ENCODE measurements at places on chromosomes 1 and 21. TPM values are rescaled to one million over a fixed set of nuclear protein-coding genes. Genes with fewer than 3 reads are reported as not detected.
A peak's percentile ranks its signal among the peaks of the same experiment; 100 is the strongest.

DNA sequence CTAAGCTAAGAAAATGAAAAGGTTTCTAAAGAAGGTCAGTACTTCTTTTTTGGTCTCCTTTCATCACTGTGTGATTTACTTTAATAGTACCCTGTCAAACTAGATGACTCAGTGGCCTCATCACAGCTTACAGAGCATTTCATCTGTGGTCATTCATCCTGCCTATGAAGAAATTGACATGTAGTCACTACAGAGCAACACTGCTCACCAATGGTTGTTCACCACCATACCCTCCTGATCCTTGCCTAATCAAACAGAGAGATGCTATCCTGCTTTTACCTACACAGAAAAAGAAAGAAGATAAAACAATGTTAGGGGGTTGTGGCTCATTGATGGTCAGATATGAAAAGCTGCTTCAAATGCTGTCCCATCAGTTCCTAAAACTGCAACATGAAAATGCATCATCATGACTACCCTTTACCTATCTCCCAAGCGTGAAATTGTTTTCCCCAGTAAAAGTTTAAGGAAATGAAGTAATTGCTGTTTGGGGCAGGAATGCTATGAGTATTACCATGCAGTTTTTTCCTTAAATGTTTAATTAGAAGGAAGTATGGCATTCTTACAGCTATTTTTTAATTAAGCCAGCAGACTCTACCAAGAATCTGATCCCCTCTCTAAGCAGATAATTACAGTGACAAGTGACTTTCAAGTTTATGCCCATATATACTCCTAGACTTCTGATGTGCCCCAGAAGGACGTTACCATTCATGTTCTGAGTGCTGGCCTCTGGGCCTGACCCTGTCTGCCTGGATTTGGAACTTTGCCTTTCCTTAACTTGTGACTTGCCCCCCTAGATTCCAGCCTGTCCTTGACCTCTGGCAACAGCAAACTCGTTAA is 46.1 kb upstream of the FBXO28 start:
- H3K4me1 ChIP-seq = no peaks in the 10 kb centered on the region
- H3K4me3 ChIP-seq = no peak overlapping the region
- DNase-seq = peak; percentile 79
- H3K27ac ChIP-seq = no peak overlapping the region

DNA sequence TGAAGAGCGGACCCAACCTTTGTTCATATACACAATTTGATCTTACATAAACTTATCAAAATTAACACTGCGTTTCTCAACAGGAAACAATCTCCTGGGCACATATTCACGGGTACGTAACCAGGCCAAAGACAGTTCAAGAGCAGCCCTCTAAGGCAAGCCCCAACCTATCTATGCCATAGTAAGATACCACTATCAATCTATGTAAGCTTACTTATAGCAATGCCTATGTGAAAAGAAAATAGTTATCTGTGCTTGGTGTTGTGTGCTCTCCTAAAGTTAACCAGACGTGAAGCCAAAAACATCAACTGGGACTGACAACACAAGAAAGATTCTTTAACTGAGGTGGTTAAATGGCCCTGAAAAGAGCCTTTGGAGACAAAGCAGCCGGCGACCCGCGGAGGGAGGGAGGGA is 49.4 kb upstream of the BOLA1 start:
- H3K36me3 ChIP-seq = no peaks in the 10 kb centered on the region
- peaks cover 29% of the 10 kb centered on the region for H3K4me1 ChIP-seq
- H3K27me3 ChIP-seq = no peaks in the 10 kb centered on the region
- no peak for DNase-seq
- H3K27ac ChIP-seq = peak overlapping the region; percentile 100

DNA sequence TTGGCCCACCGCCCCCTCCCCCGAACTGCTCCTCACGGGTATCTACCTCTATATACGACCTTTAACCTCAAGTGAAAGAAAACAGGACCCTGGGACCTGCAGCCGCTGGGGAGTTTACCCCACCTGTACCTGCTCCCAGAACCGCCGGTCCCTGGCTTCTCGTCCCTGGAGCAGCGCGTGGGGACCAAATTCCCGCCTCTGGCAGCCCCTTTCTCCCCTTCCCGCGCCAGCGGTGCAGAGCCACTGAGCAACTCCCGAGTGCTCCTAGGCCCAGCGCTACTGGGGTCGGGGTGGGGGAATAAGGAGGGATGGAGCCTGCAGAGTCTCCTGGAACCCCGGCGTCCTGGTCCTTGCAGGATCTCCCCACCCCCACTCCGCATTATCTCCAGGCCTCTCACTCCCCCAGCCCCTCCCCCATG is 1.6 kb downstream of the SYT6 start:
- no peaks in the 10 kb centered on the region for H3K36me3 ChIP-seq
- no peak overlapping the region for H3K4me3 ChIP-seq
- H3K27me3 ChIP-seq = no peaks in the 10 kb centered on the region
- no peaks in the 10 kb centered on the region for H3K4me1 ChIP-seq

- no peak overlapping the region for H3K27ac ChIP-seq
- H3K4me1 ChIP-seq = no peaks in the 10 kb centered on the region
- H3K36me3 ChIP-seq = no peaks in the 10 kb centered on the region
- H3K4me3 ChIP-seq = no peak overlapping the region
Observed at GRCh38 chr1:14255233-14255632, 343.3 kb upstream of the KAZN start.

- H3K4me1 ChIP-seq = peaks cover 50% of the 10 kb centered on the region
- DNase-seq = no peak
- H3K36me3 ChIP-seq = peaks cover 3% of the 10 kb centered on the region
- peak overlapping the region; percentile 80 for H3K4me3 ChIP-seq
Observed at GRCh38 chr1:26696654-26697430, 1.0 kb downstream of the ARID1A start.

DNA sequence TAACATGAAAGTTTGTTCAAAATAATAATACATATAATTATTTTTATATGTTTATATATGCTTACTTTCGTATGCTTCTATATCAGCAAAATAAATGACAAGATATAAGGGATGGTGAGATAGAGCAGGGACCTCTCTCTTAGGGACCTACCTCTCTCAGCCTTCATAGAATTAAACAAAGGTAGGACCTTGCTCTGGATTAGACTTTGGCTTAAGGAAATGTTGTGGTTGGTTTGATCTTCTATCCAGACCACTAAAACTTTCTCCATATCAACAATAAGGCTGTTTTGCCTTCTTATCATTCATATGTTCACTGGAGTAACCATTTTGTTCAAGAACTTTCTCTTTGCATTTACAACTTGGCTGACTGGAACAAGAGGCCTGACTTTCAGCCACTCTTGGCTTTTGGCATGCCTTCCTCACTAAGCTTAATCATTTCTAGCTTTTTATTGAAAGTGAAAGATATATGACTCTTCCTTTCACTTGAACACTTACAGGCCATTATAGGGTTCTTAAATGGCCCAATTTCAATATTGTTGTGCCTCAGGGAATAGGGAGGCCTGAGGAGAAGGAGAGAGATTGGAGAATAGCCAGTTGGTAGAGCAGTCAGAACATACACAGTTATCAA is 14.4 kb downstream of the FRRS1 start:
- H3K27ac ChIP-seq = no peak overlapping the region
- H3K4me1 ChIP-seq = no peaks in the 10 kb centered on the region
- no peaks in the 10 kb centered on the region for H3K27me3 ChIP-seq
- no peaks in the 10 kb centered on the region for H3K36me3 ChIP-seq

GRCh38 chr1:244231572-244232315 is 180.7 kb downstream of the ZBTB18 start:
- DNase-seq = no peak
- no peak overlapping the region for H3K27ac ChIP-seq
- H3K4me3 ChIP-seq = peak overlapping the region; percentile 46
- peaks cover 7% of the 10 kb centered on the region for H3K27me3 ChIP-seq
- no peaks in the 10 kb centered on the region for H3K4me1 ChIP-seq

- H3K27me3 ChIP-seq = no peaks in the 10 kb centered on the region
- H3K4me3 ChIP-seq = no peak overlapping the region
- DNase-seq = no peak
- H3K36me3 ChIP-seq = no peaks in the 10 kb centered on the region
Observed at GRCh38 chr1:235351441-235351840, 15.8 kb upstream of the TBCE start.

- no peak for DNase-seq
- no peak overlapping the region for H3K27ac ChIP-seq
- no peak overlapping the region for H3K4me3 ChIP-seq
- H3K4me1 ChIP-seq = no peaks in the 10 kb centered on the region
Observed at GRCh38 chr1:9078015-9078751, 8.7 kb upstream of the SLC2A5 start.

DNA sequence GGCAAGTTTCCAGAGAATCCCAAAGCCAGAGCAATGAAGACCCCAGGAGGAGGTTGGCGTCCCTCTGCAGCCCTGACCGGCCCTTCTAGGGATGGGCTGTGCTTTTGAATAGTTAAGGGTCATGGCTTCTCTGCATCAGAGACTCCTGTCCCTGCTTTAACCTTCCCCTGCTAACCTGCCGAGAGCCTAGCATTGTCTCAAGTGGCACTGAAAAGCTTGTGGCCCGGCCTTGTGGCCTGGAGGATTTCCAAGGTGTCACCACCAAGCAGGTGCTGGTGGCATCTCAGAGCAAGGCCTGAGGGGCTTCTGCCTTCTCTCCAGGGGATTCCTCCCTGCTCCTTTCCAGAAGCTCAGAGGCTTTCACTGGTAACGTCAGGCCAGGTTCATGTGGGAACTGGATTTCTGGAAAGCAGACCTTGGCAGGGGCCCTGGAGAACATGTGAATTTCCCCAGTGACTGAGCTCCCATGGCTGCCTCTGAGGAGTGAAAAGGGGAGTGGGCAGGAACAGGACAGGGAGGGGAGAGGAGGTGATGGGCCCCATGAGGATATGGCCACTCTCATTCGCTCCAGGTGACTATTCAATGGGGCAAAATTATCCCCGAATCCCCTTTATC is 409.9 kb downstream of the PTPRU start:
- no peaks in the 10 kb centered on the region for H3K36me3 ChIP-seq
- DNase-seq = no peak
- H3K4me1 ChIP-seq = no peaks in the 10 kb centered on the region

DNA sequence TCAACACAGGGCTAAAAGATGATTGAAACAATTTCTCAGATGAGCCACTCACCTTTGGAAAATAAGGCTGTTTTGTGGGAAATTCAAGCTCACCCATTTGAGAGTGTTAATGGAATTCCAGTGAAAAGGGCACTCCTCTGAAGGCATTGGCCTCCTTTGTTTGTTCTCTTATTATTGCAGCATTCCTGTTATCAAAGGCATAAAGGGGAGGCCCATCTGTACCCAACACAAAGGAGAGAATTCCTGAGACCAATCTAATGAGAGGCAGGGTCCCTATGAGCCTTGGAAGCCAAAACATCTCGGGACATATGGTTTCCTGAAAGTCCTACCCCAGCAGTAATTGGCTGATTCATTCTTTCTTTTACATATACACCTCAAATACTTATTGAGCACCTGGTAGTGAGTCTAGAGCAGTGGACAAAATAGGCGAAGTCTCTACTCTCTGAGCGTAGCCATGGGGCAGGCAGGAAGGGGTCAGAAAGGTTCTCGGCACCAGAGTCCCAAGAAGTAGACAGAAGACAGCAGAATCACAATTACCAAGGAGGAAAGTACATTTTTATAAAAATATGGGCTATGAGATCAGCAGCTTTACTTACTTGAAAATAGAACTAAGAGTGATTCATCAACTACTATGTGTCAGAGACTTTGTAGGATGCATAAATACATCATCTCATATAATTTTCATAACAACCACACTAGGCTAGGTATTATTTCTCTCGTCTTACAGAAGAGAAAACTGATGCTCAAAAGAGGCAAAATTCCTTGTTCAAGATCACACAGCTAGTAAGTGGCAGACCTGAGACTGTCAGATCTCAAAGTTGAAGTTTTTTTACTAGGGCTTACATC is 218.7 kb downstream of the DAB1 start:
- DNase-seq = no peak
- no peaks in the 10 kb centered on the region for H3K36me3 ChIP-seq
- H3K27ac ChIP-seq = no peak overlapping the region
- H3K27me3 ChIP-seq = no peaks in the 10 kb centered on the region
- H3K4me1 ChIP-seq = no peaks in the 10 kb centered on the region
- H3K4me3 ChIP-seq = no peak overlapping the region

DNA sequence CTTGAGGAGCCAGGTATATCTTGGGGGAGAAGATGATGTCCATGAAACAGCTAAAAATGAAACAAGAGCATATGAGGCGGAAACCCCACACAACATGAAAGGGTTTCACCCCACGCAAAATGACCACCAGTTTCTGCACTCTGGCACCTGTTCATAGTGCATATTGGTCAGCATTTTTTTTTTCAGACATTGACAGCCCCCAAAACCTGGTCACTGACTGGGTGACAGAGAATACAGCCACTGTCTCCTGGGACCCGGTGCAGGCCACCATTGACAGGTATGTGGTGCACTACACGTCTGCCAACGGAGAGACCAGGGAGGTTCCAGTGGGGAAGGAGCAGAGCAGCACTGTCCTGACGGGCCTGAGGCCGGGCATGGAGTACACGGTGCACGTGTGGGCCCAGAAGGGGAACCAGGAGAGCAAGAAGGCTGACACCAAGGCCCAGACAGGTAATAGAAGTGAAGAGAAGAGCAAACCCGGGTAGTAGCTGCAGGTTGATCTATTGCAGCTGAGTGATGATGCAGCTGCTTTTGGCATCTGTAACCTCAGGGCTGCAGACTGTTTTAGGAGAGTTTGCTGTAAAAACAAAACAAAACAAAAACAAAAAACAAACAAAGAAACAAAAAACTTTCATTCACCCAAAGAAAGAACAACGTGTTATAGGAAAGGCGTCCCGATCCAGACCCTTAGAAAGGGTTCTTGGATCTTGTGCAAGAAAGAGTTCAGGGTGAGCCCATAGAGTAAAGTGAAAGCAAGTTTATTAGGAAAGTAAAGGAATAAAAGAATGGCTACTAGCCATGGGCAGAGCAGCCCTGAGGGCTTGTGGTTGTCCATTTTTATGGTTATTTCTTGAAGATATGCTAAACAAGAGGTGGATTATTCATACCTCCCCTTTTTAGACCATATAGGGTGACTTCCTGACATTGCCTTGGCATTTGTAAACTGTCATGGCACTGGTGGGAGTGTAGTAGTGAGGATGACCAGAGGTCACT is 51.0 kb downstream of the TNN start:
- no peaks in the 10 kb centered on the region for H3K36me3 ChIP-seq
- no peak overlapping the region for H3K4me3 ChIP-seq
- H3K27me3 ChIP-seq = no peaks in the 10 kb centered on the region
- H3K4me1 ChIP-seq = no peaks in the 10 kb centered on the region

Gene DYNLT4
- not detected for total RNA-seq

Gene CNR2
- not detected for total RNA-seq

Gene RGS13
- not detected for total RNA-seq

Data from Panc1 (cell line).